ENCODE measurements at places on chromosomes 13 and 19. TPM values are rescaled to one million over a fixed set of nuclear protein-coding genes. Genes with fewer than 3 reads are reported as not detected.

The F10 gene
- total RNA-seq, result 1.0 TPM

The LRG1 gene
- total RNA-seq, result 0.09 TPM

The RYR1 gene
- 1.5 TPM for total RNA-seq

The IFNL1 gene
- not detected for total RNA-seq

The RFPL4AL1 gene
- not detected for total RNA-seq

The CEACAM8 gene
- total RNA-seq, result not detected

The KRTDAP gene
- total RNA-seq, result not detected

The KLK3 gene
- total RNA-seq, result not detected

The CCDC8 gene
- total RNA-seq, result 23.9 TPM

The STAP2 gene
- 5.0 TPM for total RNA-seq

The ACP5 gene
- 2.5 TPM for total RNA-seq

The SLC5A5 gene
- total RNA-seq, result not detected

The NALCN gene
- 0.35 TPM for total RNA-seq

The C1QTNF9B gene
- total RNA-seq, result not detected

The ACER1 gene
- total RNA-seq, result not detected

The OLFM2 gene
- 6.8 TPM for total RNA-seq

The ADGRE1 gene
- total RNA-seq, result not detected

The ZNF729 gene
- not detected for total RNA-seq
